Bronchial epithelial cell (primary cell): ENCODE measurements at places on chromosomes 1 and 21.

- DNase-seq = peak; percentile 92
Observed at GRCh38 chr1:114458237-114458777, 52.7 kb downstream of the TRIM33 start.

DNA sequence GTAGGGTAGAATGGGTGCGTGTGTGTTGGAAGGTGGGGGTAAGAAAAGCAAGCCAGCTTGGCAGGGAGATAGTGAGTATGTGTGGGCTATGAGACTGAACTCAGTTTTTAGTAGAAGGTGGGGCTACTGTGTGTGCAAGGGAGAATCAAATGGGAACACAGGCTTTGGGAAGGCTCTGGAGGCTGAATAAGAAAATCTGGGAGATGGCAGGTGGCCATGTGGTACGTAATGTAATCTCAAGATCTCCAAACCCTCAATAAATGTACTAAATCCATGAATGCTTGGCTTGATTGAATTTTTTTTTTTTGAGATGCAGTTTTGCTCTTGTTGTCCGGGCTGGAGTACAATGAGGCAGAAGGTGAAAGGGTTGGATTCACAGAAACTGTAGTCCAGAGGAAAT lies 3.5 kb upstream of the ZSCAN20 start:
- no peak for DNase-seq

GRCh38 chr21:33588485-33589335 lies at the start of gene DONSON:
TSS of gene DONSON (minus strand) at chr21:33588684. CDS start at chr21:33588641, 43 bp downstream.
- DNase-seq = peak; percentile 57

- no peak for DNase-seq
Observed at GRCh38 chr1:27616441-27616840, 12.5 kb upstream of the AHDC1 start.

DNA sequence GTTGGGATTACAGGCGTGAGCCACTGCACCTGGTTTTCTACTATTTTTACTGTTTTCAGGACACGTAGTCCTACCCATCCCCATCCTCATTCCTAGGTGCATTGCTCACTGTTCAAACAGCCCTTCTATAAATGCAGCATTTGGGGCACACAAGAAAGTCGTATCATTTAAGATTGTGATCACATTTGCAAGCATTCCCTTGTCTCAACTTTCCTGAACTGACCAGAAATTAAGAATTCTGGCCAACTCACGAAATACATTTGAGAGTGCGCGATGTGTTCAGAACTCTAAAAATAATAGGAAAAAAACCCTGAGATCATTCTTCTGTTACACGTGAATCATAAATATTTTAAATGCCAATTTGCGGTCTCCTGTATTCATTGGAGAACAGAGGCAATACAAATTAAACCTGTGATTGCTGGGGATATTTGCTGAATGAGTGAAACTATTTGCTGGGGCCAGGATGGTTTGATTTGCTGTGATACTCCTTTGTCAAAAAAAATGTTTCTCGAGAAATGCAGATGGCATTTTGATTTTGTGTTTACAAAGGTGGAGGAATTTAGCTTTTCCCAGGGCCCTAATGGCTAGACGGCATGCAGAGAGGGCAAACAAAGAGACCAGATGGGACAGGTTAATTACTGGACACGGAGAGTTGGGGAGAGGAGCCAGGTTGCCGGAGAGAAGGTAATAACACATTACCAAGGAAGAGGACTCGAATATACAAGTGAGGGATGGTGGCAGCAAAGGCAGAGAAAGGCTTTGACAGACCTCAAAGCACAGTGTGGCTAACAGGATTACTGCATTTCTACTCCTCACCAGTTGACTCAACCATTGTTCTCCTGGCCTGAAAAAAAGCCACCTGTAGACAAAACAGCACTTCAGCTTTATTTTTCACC lies 38.4 kb downstream of the STPG1 start:
- DNase-seq = peak; percentile 90

DNA sequence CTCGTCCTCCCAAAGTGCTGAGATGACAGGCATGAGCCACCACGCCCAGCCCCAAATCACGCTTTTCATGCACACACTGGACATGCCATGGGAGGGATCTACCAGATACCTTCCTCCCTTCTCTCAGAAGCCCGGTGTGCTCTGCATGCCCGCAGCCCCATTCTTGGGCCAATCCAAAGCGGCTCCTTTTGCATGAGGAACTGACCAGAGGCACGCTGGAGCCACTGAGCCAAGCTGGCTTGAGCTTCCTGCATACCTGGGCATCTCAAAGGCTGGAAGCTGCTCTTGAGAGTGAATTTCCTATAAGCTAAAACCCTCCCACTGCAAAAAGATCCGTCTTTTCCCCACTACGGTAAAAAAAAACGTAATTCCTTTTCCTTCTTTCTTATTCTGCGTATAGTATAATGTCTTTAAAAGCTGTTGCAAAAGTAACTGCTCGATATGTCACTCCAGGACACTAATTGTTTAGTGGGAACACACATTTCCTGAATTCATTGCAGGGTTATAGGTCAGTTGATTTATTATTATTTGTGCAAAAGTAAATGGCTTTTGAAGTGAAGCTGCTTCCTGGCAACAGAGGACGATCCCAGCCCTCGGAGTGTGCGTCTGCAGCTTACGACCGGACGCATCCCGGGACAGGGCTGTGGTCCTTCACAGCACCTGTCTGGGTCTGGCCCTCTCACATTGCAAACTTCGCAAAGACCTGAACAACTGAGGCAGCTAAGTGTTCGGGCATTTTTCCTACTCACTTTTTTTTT lies 61.8 kb upstream of the ETS2 start:
- DNase-seq = no peak

DNA sequence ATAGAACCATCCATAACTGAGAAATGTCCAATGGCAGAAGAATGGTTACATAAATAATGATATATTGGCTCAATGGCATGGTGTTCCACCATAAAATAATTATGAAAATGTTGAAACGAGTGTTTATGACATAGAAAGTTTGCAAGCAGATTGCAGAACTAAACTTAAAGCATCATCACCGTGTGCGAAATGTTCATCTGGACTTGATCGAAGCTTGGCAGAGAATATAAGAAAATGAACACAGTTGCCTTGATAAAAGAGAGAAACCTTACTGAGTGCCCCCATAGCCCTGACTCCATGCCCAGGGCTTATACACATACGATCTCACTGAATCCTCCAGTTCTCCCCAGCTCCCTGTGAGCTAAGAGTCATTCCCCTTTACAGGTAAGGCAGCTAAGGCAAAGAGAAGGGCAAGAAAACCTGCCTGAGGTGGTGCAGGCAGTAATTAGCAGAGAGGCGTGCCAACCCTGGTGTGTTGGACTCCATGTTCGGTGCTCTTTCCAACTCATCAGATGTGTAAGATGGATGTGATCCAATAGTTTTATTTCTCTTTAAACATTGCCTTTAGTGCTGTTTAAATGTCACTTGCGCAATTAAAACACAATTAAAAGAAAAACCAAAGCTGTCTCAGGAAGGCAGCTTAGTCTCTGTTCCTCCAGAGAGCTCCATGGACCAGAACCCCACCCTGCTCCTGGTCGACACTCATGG lies 21.8 kb upstream of the SPOCD1 start:
- no peak for DNase-seq

- DNase-seq = no peak
Observed at GRCh38 chr1:36144413-36144812, 4.9 kb downstream of the TRAPPC3 start.

GRCh38 chr1:12088607-12089006 lies 25.5 kb downstream of the TNFRSF8 start:
- no peak for DNase-seq

GRCh38 chr1:222930070-222930469 lies 115.2 kb downstream of the DISP1 start:
- no peak for DNase-seq

- DNase-seq = no peak
Observed at GRCh38 chr1:214416858-214417257, 134.5 kb downstream of the PTPN14 start.

GRCh38 chr1:61444288-61444687 lies 280.7 kb downstream of the TM2D1 start:
- DNase-seq = no peak
